ENCODE measurements at places on chromosomes 12 and 14.

- no peak for DNase-seq
Observed at GRCh38 chr12:93591137-93591868, 18.8 kb downstream of the SOCS2 start.

GRCh38 chr14:89387922-89388685 is 28.9 kb downstream of the FOXN3 start:
- DNase-seq, result no peak

DNA sequence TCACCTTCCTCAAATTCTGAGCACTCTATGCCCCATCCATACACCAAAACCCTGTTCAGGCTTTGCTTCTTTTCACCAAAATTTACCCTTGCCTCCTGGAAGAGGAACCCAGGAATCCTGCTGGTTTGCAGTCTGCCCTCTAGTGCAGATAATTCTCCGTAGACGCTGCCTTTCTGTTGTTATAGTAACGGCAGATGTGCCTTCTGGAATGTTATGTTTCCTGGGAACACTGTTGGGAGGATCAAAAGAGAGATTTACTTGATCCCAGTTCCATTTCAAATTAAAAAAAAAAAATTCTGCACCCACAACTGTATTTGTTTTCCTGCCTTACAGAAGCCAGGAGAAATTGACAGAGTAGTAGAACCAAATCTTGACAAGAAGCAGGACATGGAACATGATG is 104.2 kb upstream of the RMST start:
- no peak for DNase-seq

DNA sequence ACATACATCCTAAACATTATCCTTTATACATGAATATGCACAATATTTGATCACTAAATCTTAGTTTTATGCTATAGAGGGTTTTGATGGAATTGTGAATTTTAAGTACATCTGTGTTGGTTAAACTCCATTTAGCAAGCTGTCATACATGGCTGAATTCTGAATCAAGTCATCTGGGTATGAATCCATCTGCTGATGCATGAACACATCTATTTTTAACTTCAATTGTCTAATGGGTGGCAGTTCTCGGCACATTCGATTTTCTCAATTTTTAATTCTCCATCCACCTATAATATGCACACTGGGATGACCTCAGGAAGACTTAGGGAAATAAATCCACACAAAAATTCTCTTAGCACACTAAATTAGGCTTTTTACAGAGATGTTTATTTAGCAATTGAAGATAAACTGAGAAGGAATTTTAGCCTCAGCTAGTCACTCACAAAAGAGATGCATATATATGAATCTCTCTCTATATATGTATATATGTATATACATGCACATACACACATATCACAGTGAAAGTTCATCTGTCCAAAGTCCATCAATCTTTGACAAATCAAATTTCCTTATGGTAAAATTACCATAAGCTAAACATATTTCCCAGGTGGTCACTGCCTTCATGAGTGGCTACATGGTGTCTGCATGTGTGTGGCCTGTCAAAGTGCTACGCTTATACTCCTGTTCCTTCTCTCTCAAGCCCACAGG is 44.5 kb upstream of the VPS33A start:
- no peak for DNase-seq

DNA sequence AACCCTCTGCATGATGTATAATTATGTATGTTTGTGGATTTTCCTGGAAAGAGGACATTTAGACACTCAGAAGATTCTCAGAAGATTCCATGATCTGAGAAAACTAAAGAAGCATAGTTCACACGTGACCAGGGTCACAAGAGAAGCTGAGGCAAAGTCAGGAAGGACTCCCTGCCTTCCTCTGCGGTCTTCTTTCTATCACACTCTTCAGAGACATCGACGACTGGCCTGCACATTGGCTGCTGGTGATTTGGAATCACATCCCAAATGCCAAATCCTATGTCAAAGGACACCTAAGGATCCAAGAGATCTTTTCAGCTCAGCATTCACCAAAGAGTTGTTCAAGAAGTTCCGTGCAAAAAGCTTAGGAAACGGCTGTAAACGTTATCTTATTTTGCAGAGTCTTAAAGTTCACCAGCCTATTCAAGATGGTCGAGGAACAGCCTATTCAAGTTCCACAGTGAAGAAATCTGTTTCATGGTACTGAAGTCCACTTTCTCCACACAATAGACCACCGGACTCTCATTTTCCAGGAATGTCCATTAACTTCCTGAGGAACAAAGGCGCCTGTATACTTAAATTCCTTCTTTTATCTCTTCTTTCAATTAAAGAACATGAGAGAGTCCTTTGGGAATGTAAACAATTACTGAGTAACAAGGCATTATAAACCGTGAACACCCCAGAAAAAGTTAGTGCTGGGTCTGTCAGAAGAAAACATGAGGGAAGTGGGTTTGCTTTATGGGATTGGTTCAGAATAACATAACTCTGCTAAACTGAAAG is 42.1 kb downstream of the IGF1 start:
- no peak for DNase-seq

DNA sequence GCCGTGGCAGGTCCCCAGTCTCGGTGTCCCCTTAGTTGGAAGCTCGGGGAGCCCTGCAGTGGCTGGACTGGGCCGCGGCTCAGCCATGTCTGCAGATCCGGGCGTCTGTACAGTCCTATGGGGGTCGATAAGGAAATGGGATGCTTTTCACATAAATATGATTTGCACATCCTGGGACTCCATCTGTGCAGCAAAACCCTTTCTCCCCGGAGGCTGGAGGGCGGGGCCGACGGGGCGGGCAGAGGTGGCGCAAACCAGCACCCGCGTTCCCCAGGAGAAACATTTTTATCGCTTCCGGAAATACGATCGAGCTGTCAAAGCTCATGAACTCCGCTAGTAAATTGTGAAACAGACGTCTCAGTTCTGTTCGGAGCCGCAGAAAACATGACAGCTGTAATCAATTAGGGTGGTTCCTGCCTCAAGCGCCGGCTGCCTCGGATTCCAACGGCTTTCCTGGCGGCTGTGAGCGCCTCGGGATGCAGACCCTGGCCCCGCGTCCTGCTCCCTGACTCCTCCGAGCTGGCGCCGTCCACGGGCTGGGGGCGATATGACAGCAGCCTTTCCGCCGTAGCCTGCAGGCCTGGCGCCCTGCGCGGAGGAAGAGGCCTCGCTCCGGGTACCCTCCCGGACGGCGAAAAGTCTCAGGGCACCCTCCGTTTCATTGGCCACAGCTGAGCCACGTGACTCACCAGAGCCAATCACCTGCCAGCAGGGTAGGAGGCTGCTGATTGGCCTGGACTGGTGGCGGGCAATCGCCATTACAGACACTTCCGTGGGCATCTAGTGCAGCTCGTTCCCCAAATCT is 23.0 kb downstream of the DIO3 start:
- DNase-seq, result no peak

GRCh38 chr12:55972911-55973598 is 823 bp upstream of the RAB5B start:
- DNase-seq, result no peak

GRCh38 chr12:125552295-125552694 is 487.1 kb downstream of the AACS start:
- DNase-seq, result no peak

GRCh38 chr12:30457621-30458289 is 237.9 kb downstream of the IPO8 start:
- DNase-seq, result no peak

- DNase-seq, result no peak
Observed at GRCh38 chr12:52041695-52042123, 9.5 kb upstream of the NR4A1 start.

DNA sequence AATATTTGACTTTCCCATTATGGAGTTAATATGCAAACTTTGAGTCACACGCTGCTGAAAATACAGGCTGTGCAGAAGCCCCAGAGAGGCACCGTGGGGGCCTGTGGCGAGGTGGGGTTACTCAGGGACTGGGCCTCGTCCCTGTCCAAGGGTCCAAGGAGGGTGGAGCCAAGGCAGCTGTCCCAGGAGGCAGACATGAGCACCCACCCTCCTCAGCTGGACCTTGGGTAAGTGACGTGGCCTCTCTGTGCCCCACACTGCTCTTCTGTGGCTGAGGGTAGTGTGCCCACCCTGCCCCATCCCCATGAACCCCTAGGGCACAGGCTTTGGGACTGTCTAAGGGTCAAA is 39.4 kb downstream of the FAM222A start:
- DNase-seq, result no peak

Measured in stimulated activated CD4-positive, alpha-beta T cell treated with anti-CD3 and anti-CD28 coated beads, Interleukin-15, amount 100 ng/mL, for 1 hour (primary cell).